ENCODE measurements at places on chromosomes 16 and 17.

GRCh38 chr16:57289391-57290257, 5.2 kb upstream of the PLLP start:
- no peak for DNase-seq

GRCh38 chr17:58004060-58004459, 3.0 kb downstream of the SRSF1 start:
- DNase-seq: no peak

DNA sequence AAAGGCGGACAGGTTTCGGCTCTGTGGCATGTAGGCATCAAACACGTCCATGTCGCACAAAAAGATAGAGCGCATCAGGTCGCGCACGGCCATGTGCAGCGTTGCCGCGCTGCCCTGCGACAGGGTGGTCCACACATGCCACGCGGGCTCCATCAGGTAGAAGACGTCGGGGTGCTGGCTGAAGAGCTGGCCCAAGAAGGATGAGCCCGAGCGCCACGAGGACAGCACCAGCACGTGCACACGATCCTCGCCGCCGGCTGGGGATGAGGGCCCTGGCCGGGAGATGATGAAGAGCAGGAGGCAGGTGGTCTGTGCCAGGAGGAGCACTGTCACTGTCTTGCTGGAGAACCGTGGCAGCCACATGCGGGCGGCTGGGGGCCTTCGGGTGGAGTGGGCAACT, 5.9 kb downstream of the CHST5 start:
- DNase-seq: no peak

DNA sequence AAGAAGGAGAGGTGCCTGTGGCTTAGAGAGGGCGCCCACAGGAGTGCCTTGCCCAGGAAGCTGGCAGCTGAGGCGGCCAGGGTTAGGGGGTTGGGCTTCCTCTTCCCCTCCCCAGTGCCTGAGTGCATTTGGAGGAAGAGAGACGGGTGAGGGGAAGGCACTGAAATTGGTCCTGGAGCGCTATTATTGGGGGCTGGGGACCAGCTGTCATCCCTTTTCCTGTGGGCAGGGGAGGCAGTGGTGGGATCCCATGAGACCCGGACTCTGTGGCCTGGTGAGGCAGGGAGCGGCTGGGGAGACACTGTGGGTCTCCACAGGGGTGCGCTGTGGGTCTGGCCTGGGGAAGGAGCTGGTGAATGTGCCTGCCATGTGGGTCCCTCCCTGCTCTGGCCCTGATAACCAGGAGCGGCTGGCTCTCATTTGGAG, 259.7 kb downstream of the SEC14L1 start:
- peak; percentile 88 for DNase-seq

DNA sequence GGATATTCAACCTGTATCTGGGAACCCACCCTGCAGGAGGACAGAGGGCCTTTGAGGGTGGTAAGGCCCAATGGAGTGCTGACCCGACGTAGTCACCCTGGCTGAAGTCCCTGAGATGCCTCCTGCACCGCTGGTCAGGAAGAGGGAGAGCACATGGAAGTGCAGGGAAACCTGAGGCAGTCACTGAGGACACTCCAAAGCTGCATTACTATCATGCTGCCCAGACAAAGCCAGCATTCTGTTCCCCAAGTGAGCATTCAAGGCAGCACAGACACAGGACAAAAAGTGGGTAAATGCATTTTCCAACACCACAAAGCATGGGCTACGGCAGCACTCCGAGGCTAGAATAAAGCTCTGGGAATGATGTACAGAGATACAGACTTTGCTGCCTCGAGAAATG, 46.8 kb upstream of the BCAR1 start:
- no peak for DNase-seq

- DNase-seq: no peak
Measured at GRCh38 chr17:21463204-21463661, 87.1 kb downstream of the KCNJ12 start.

- DNase-seq: no peak
Measured at GRCh38 chr16:50664270-50664669, 16.8 kb downstream of the SNX20 start.

- DNase-seq: no peak
Measured at GRCh38 chr17:43543300-43543699, 2.8 kb downstream of the ETV4 start.

DNA sequence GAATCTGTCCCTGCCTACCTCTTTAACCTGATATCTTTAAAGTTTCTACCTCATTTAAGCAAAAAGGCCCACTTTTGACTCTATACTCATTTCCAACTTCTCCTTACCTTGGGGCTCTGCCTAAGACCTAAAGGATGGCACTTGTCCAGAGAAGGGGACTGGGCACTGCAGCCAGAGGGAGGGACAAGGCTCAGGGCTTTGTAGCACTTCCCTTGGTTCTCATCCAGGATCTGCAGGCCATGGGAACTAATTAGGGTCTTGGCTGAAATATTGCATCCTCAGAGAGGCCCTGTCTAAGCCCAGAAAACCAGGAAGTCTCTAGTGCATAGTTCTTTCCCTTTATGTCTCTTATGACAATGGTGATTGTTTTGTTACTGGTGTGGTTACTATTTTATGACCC, 37.3 kb downstream of the IRX5 start:
- no peak for DNase-seq

- DNase-seq: no peak
Measured at GRCh38 chr16:49530427-49530970, 156.9 kb downstream of the C16orf78 start.

Data from activated CD4-positive, alpha-beta T cell treated with anti-CD3 and anti-CD28 coated beads for 48 hours (primary cell).